ENCODE measurements at places on chromosomes 4 and X.
A peak's percentile ranks its signal among the peaks of the same experiment; 100 is the strongest.

DNA sequence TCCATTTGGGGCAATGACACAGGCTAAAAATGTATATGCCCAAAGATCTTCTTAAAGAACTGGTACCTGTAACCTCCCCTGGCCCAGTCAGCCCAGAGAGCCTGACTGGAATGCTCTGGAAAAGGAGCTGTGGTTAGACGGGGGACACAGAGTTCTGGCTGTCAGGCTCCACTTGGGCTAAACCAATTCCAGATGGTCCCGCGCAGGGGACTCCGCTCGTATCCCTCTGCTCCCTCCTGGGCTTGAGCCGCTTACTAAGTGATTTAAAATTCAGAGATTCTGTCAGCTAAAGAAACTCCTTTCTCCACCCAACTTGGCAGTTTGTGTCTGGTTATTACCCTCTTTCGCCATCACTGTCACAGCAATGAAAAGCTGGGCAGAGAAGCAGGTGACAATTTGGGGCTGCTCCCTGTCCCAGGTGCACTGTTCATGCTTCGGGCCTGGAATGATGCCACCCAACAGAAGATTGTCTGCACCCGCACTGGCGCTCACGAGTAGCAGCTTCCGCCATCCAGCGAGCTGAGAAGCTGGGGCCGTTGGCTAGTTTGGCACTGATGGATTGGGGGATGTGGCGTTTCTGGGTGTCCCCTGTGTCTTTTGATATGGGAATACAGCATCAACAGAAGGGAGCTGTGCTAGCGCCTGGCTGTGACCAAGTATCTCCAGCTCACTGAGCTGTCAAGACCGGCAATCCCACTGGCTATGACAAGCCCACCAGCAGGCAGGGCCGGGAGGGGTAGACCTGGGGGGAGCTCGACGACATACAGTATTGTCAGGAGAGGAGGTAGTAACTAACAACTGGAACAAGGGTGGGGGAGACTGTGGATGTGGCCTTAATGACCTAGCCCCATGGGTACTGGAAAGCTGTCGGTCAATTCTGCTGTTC is 6.7 kb upstream of the IRAK1 start:
- no peak for DNase-seq

DNA sequence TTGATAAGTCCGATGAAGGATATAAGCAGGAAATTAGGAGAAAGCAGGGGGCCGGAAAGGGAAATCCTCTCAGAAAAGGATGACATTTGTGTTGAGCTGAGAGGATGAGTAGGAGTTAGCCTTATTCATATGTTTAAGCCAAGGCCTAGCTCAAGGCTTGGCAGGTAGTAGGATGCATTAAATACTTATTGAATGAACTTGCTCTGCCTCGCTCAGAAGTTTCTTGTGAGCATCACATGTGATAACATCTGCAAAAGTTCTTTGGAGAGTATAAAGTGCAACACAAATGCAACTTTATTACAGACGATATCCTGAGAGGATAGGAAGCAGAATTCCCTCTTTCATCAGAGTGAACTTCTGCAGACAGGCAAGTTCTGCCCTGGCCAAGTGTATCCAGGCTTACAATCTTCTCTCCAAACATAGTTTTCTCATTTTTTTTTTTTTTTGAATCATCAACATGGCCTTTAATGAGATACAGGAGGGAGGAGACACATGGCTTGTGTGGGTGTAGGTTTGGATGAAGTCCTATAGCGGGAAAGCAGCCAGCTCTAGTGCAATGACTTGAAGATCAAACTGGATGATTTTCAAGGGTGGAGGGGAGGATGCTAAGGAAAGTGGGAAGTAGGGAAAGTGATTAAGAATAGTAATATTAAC is 48.1 kb downstream of the LUZP4 start:
- no peak for DNase-seq

- DNase-seq: no peak
These were observed 38.0 kb downstream of the FAM241A start for GRCh38 chr4:112183252-112183651.

- DNase-seq: no peak
These were observed 628.8 kb downstream of the SPRY1 start for GRCh38 chr4:124025428-124025827.

DNA sequence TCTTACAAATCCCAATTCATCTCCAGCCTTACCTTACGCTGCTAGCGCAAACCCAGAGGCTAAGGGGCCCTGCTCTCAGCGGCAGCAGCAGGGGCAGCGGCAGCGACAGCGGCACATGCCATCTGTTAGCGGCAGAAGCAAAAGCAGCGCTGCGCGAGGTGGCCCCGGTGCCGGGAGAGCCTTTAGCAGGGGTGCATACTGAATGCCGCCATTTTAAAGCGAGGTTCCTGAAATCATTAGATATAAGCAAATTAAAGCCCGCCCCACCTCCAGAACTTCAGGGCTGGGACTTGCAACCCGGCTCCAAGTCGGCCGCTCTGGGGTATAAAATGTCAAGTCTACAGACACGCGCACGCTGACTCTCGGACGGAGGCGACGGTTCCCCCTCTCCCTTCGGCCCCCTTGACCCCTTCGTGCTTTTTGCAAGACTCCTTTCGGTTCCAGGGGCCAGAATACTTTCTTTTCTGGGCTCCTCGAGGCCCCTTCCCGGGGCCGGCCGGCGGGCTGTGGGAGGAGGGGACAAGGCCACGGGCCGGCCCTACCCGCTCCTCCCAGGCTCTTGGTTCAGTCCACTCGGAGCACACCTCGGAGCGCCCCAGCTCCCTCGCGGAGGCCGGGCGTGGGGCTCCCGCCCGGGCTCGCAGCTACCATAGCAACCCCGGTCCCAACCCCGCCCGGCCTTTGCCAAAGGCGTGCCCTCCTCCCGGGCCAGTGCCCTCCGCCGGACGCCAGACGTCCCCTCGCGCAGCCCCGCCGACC is at the start of gene MBNL3:
Gene MBNL3 (minus strand): TSS at position 220 of the 759 bp plus-strand sequence. CDS start 49,427 bp downstream, outside the sequence.
- DNase-seq: peak; percentile 36

- DNase-seq: no peak
These were observed 20.4 kb downstream of the APOOL start for GRCh38 chrX:85024044-85024443.

DNA sequence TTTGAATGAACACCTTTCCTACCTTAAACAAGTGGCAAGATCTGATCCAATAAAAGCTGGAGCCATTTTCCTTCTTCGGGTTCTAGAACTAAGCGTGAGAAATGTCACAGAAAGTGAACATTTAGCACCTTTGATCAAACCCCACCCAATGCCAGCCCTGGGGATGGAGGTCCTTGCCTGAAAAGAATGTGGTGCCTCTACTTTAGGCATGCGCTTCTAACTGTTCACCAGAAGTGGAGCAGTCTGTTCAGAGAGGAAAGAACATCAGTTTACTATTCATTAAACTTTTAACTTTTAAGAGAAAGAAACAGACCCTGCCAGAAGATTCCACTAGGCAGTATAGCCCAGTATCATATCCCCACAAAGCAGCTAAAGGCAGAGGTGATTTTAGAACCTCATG is 75.9 kb downstream of the INTS12 start:
- no peak for DNase-seq

- DNase-seq: no peak
These were observed 109.6 kb upstream of the ANK2 start for GRCh38 chr4:112939901-112940300.

- DNase-seq: no peak
These were observed at the start of gene UGT8 for GRCh38 chr4:114598191-114599121. TSS of gene UGT8 (plus strand) at chr4:114598807. CDS start at chr4:114622881, 24,074 bp downstream.

Data from stimulated activated CD4-positive, alpha-beta T cell treated with anti-CD3 and anti-CD28 coated beads, Interleukin-15, amount 100 ng/mL, for 1 hour (primary cell).